Activated effector memory CD4-positive, alpha-beta T cell treated with Interleukin-2 at 50 U/mL for 16 hours (primary cell): ENCODE measurements at places on chromosomes 11 and 22.

DNA sequence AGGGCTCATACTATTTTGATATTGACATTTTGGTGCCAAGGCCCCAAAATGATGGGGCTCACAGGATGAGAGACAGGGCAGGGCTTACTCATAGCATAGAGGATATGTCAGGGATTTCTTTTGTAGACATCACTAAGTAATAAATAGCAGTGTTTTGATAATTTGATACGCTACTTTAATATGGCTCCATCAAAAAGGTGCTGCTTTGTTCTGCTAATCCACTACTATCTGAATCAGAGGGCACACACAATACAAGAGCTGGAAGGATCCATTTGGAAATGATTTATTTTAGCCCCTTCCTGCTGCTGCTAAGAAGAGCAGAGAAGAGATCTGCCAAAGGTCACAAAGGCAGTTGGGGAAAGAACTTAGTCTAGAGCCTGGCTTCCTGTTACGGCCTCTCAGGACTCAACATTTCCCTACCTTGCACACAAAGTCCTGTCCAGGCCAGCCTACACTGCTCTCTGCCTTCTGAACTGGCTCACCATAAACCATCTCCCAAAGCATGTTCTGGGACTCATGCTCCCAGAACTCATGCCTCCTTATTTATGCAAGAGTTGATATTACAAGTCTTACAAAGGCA is 261.3 kb upstream of the ARHGAP20 start:
- no peak for DNase-seq

DNA sequence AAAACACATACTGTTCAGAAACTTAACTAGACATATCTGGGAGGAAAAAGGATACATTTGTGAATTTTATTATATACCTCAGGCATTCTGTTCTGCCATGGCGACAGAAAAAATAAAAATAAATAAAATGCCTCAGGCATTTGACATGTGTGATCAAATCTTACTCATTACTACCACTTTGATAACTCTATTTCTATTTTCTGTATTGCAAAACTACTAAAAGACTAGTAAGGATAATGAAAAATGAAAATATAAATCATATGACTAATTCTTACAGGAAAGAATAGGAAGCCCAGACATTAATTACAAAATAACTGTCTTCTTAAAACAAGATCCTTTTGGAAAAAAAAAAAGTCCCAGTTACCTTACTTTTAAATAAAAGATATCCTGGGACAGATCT is 5.3 kb downstream of the PICALM start:
- no peak for DNase-seq

DNA sequence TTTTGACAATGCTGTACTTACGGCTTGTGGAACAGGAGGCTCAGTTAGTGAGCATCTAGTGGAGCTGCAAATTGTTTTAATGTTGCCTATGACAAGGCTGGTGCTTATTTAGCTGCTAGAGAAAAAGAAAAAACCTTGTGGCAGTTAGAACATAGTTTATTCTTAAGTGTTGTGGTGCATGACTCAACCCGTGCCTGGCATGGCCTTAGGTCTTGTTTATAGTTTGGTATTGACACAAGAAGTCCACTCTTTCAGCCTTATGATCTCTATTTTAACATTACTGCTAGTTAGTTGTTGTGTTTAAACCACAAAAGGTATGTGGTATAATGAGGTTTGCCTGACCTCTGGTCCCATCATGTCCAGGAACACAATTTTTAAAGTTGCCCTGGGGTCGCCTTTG is 744.6 kb downstream of the FAM181B start:
- no peak for DNase-seq

DNA sequence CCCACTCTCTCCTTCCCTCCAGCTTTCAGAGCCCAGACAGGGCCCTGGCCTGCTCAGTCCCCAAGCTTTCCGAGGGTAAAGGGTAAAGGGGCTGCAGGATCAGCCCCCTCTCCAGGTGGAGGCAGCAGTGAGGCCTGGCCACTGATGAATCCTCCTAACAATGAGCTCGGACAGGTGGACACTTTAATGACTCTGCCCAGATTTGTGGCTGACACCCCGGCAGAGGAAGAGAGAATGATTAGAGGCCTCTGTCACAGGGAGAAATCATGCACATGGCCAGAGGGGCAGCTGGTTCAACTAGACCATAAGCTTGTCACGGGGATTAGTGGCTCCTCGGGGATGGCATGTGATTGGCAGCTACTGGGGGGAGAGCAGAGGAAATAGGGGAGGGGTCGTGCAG is 587.5 kb upstream of the B3GAT1 start:
- DNase-seq, result no peak

DNA sequence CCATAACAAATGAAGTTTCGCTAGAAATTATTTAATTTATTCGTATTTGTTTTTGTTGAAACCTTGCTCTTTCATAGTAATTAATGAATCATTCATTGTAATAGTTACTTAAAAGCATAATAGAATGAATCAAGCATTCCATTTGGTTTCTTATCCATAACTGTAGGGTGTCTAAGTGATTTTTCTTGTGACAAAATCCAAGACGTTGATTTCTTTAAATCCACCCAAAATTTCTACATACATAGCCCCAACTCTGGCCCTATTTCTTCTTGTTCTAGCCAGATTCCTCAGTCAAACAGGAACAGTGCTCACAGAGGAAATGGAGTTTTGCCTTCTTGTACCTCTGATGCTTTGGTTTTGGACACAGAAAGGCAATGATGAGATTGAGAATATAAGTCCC is 25.5 kb downstream of the UBASH3B start:
- DNase-seq, result no peak

DNA sequence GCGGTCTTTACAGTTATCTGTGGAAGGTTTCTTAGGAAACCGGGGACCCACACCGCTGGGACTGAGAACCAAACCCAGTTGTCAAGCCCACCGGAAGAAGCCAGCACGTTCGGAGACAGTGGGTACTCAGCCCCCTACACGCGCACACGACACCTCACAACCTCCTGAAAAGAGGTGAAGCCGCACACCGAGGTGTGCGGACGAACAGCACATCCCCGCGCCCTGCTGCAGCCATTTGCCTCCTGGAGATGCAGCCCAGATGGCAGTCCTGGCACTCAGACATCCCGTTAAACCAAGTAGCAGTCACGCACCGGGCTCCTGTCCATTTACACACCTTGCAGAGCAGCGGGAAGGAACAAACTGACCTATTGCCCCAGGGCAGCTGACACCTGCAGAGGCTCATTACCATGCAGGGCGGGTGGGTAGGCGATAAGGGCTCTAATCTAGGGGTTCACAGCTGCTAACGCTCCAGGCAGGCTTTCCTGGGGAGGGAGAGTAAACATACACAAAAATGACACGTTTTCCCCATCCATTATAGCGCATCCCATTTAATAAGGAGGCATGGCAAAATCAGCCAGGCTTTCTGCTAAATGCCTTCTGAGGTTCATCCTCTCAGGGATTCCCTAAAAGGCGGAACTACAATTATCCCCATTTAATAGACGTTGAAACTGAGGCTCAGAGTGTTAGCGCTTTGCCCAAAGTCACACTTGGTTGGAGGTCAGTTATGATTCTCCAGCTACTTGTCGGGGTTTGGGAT is 864 bp upstream of the EHBP1L1 start:
- DNase-seq, result peak; percentile 41

- DNase-seq, result no peak
Observed at GRCh38 chr22:41488076-41488475, 19.2 kb downstream of the ACO2 start.

GRCh38 chr11:61090521-61090920 is 11.8 kb upstream of the CD5 start:
- DNase-seq, result no peak

DNA sequence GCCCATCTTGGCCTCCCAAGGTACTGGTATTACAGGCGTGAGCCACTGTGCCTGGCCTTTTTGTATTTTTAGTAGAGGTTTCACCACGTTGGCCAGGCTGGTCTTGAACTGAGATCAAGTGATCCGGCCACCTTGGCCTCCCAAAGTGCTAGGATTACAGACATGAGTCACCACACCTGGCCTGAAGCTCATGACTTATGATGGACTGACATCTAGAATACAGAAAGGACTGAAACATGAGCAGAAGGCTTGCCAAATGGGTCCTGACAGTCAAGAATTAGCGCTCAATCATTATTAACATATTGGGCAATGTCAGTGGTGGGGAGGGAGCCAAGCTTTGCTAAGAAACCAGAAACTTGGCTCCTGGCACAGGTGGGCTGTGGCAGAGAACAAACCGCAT is 5.0 kb downstream of the FADS1 start:
- no peak for DNase-seq

GRCh38 chr22:37273126-37273845 is 9.0 kb upstream of the CYTH4 start:
- DNase-seq, result no peak

DNA sequence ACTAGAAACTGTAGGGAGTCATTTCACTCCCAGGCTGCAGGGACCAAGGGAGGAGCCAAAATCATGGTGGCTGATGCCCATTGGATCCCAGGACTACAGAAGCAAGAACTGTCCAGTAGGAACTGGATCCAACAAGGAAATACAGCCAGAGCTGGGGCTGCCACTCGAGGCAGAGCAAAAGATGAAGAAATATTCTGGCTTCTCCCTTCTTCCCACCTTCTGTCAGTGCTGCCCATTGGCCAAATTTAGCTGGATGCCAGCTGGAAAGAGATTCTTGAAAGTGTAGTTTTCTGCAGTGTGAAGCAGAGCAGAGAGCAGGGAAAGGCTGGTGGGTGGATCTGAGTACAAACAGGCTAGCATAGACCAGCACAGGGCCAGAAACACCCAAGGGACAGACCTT is 45.6 kb downstream of the COMMD9 start:
- no peak for DNase-seq

DNA sequence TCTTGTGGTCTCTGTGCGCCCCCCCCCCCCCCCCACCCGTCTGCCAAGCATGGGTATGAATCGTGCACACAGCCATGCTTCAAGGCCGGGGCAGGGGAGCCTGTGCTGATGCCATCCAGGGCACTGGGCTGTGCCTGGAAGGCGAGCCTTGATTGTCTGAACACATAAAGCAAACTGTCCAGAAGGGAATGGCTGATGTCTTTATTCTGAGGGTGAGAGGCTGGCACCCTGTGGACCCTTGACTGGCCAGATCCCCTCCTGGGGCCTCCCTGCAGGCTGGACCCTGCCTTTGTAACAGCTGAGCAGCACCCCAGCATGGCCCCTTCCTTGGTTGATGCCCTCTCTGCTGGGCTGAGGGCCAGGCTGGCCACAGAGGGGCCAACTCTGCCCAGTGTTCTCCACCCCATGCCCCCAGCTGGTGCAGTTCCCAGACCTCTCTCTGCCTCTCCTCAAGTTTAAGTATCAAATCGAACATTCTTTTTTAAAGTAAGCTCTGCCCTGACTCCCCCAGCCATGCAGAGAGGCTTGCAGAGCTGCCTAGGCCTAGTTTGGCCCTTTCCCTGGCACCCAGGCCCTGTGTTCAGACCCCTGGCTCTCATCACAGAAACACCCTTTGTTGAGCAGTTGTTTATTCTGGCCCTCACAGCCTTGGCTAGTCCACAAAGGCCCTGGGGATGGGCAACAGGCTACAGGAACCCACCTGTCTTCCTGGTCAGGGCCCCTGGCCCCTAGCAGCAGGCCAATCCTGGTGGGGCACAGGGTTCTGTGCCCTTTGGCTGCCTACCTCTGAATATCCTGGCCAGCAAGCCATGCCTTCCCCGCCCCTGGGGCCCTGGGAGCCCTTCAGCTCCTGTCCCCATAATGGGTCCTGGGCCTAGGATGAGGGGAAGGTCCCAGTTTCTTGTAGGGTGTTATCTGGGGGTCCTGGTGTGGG is 3.9 kb upstream of the RANBP1 start:
- no peak for DNase-seq

DNA sequence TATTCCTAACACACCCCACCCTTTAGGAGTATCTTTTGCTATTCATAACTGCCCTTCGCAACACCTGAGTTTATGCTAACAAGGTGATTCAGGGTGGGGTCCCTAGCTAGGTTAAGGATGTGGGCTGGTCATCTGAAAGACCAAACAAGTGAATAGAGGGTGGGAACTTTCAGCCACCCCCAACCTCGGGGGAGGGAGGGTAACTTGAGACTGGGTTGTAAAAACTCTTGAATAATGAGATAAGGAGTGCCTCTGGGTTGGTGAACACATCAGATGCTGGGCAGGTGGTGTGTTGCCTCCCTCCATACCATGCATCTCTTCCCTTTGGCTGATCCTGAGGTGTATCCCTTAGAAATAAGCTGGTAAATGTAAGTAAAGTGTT is 111.5 kb downstream of the SWAP70 start:
- DNase-seq, result no peak

- DNase-seq, result no peak
Observed at GRCh38 chr11:76962583-76963416, 71.4 kb upstream of the B3GNT6 start.

DNA sequence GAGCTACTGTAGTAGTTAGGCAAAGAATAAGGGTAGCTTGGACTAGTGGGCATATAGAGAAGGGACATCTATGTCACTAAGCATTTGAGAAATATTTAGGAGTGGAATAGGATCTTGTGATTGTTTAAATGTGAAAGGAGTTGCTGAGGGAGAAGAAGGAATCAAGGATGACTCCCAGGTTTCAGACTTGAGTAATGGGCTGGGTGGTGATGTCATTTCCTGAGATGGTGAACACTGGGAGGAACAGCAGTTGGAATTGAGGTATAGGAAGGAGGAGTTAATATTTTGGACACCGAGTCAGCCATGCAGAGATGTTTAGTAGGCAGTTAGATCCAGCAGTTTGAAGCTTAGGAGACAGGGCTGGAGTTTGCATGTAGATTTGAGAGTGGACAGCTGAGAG is 40.1 kb downstream of the REXO2 start:
- no peak for DNase-seq

- no peak for DNase-seq
Observed at GRCh38 chr11:472272-472671, 22.2 kb downstream of the PTDSS2 start.

GRCh38 chr11:2987881-2988861 is 4.0 kb downstream of the NAP1L4 start:
- peak; percentile 37 for DNase-seq

- DNase-seq, result no peak
Observed at GRCh38 chr11:108486331-108486730, 11.9 kb downstream of the POGLUT3 start.

DNA sequence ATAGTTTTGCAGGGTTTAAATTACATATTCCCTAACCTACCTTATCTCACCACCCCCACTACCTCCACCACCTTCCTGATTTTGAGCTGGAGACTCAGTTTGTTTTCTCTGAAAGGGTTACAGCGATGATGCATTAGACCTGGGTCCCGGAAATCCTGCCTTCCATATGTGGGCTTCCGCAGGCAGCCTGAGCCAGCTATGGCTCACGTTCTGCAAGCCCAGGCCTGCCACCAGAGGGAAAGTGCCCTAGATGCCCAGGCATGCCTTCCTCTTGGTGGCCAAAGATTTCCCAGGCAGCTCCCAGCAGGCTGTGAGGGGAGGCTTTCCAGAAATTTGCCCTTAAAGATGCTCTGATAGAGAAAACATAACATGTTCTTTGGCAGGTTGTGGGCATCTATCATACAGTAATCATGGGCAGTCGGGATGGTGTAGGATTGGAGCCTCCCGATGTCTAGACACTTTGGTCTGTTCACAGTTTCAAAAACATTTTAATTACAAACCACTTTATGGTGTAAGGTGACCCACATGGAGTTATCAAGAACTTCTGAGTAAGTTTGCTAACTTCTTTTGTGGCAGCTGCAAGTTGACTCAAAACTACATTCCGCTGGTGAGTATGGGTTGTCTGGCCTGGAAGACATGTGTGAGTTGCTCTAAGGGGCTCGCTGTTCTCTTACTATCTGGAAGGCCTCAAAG is 79.3 kb downstream of the MICAL2 start:
- peak; percentile 60 for DNase-seq
